ENCODE measurements at places on chromosomes 11 and 22.

DNA sequence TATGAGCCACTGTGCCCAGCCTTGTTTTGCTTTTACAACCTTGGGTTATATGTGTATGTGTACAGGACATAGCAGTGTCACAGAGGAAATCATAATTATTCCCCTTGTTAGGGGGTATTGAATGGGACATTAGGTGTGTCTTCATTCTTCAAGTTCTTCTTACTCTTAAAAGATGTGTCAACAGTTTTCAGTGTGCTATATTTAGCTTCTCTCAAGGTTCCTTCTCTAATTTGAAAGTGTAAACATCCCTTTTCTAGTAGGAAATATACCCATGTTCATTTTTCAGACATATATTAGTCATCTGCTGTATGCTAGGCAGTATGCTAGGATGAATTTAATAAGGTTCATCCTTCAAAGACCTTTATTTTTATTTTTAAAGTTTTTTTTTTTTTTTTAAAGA, 17.1 kb downstream of the PCF11 start:
- no peak for DNase-seq

- DNase-seq, result no peak
These were observed 46.8 kb downstream of the CEP164 start for GRCh38 chr11:117374316-117375055.

DNA sequence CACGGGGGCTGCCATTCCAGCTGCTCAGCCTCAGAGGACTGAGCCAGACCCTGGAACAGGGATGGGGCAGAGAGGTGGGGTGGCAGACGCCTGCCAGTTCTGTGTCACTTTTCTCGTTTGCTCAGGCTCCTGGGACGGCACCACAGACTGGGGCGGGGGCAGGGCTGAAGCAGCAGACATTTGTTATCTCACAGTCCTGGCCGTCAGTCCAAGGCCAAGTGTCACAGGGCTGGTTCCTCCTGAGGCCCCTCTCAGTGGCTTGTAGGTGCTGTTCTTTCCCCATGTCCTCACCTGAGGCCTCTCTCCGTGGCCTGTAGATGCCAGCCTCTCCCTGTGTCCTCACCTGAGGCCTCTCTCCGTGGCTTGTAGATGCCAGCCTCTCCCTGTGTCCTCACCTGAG, 24.7 kb downstream of the TPCN2 start:
- no peak for DNase-seq

DNA sequence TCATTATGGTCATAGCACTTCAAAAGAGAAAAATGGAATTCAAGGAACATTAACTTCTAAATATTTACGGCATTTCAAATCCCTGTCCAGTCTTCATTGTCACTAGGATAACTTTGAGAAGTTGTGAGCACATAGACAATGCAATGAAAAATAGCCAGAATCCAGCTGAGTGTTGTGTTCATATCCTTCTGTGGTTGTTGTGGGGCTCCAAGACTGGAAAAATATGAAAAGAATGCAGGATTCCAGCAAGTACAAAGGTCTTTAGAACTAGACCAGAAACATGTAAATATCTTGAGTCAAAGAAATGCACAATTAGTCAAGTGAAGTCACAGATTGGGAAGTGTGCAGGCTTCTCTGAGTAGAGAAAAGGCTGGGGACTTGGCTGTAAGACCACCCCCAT, 68.7 kb downstream of the WT1 start:
- DNase-seq, result peak; percentile 78

DNA sequence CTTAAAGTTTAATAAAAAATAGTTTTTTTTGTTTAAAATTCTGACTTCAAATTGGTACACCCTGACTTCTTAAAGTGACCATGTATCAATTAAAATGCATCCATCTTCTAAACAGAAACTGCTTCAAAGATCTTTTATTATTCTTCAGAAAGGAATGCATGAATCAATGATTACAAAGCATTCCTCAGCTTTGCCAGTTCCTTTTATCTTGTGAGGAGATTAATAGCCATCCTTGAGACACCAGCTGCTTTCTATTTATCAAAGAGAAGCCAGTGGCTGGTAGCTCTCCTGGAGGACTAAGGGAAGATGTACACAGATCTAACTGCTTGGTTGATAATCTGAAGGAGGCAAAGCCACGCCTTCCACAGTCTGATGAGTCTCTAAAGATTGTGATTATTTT, 2222.5 kb downstream of the LRRC4C start:
- no peak for DNase-seq

DNA sequence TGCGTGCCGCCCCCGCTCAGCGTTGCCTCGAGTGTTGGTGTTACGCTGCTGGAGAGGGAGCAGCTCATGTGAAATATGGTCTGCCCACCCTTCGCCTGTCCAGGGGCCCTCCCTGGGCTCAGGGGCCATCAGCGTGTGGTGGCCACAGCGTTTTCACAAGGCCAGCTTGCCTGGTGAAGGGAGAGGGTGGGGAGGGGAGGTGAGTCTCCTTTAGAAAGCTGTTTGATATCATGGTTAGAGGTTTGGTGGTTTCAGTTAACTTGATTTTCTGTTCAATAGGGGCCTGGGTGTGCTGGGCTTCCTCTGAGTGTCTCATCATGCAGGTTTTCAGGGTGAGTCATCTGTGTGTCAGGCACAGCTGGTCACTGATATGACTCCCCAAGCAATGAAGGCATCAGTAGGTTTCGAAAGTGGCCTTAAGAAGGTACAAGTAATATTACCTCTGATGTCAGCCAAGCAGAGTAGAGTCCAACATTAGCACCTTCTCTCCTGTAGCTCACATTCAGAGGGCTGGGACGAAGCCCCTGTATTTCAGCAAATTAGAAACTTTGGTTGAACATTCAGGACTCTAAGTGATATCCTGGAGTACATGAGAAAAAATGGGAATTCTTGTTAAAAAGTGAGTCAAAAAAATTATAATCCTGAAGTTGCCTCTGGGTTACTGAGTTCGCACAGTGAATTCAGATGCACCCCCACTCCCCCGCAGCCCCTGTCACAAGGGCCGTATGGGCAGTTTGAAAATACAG, 172.5 kb downstream of the TBC1D22A start:
- DNase-seq, result peak; percentile 94

All from fibroblast of upper back skin (primary cell).